ENCODE measurements at places on chromosomes 6 and 20.

DNA sequence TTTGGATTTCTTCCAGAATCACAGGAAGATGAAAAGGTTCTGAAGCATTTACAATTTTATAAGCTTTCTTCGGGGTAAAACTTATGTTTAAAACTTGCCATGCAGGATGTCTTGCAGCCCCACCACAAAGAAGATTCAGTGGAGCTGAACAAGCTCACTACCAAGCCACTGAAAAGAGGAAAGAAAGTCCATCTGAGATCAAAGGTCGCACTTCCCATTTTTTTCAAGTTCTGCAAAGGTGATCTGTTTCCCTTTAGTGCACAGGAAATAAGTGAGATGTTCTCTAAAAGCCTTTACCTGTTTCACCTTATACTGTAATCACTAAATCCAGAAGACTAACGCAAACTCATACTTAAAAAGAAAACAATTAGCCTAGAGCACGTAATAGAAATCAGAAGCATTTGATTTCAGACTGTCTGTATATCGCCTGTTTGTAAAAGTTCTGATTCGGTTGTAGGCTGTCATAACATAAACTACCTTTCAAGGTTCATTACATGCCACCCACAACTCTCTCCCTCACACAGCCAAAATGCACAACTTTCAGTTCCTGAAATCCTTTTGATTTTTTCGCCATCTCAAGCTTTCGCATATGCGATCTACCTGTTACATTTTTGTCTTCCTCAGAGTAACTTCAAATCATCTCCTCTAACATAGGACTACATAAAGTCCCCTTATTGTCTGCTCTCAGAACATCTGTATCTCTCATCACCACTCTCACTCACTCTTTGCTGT is 1.8 kb downstream of the ECHDC1 start:
- DNase-seq, result no peak

DNA sequence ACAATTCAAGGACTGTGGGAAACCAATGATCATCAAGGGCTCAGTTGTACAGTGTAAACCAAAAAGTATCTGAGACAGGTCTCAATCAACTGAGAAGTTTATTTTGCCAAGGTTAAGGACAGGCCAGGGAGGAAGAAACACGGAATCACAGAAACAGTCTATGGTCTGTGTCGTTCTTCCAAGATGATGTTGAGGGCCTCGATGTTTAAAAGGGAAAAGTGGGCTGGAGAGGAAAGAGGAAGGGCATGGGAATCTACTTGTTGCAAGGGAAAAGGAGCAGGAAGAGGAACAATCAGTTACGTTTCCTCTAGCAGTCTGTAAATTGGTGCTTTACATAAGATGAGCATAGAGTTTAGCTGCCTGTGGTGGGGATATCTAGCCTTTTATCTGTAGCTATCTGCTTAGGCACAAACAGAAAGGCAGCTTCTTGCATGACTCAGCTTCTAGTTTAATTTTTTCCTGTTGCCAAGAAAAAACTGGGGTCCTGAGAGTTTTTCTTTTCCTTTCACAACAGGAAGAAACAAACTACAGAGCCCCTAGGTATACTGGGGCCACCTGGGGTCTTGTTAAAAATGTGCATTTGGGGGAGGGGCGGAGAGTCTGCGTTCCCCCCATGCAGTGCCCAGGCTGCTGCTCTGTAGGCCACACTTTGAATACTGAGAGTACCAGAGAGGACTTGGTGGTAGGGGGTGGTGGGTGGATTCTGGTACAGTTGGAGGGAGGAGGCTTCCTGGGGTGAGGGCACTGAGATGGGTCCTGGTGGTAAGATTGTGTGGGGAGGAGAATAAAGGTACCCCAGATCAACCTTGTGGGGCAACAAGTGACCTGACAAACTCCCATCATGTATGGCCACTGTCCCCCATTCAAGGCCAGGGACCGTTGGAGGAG is 35.3 kb upstream of the EZR start:
- DNase-seq, result no peak

DNA sequence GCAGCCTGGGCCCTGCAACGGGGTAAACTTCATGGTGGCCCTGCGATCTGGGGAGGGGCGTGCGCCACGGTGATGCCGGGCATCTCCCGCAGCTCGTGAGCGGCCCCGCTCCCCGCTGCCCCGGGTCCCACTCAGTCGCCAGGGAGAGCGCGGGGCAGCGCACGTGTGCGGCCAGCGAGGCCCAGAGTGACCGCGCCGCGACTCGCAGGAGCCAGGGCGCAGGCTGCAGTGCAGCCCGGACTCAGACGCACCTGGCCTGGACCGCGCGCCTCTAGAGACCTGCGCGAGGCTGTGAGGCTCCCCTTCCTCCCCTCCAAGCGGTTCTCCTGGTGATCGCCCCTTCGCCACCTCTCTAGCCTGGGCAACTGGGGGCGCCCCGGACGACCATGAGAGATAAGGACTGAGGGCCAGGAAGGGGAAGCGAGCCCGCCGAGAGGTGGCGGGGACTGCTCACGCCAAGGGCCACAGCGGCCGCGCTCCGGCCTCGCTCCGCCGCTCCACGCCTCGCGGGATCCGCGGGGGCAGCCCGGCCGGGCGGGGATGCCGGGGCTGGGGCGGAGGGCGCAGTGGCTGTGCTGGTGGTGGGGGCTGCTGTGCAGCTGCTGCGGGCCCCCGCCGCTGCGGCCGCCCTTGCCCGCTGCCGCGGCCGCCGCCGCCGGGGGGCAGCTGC is 652 bp downstream of the BMP6 start:
- no peak for DNase-seq

- DNase-seq, result no peak
Measured at GRCh38 chr20:22999756-23000155, 35.4 kb upstream of the SSTR4 start.

DNA sequence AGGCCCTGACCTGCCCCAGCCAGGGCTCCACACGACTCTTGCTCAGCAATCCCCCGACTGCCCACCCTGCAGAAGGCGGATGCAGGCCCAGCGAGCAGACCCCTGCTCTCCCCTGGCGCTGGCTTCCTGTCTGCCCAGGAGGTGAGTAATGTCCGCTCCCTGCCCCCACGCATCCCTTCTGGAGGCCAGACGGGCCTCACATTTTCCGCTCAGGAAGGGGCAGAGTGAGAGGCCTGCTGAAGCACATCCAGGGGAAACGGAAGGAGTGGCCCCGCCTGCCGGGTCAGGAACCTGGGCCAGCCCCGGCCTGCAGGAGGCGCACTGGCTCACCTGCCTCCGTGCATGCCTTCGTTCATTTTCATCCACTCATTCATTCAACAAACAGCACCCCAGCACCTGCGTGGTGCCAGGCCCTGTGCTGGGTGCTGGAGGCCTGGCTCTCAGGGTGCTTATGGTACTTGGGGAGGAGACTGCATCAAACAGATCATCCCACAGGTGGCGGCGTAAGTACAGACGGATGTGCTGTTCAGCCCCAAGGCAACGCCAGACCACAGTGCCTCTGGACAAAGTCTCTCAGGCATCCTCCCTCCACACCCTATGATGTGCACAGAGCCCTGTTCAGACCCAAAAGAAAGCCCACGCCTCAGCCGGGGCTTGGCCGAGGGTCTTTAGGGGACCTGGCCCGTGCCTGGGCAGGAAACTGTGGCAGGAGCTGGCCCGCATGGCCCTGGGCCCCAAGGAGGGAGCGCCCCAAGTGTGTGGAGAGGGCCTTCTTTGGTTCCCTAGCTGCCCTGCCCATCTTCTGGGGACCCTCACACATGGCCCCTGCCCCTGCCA is 112.1 kb downstream of the ASXL1 start:
- no peak for DNase-seq
